HCT116 (cell line): ENCODE measurements at places on chromosomes 3 and 15. TPM values are rescaled to one million over a fixed set of nuclear protein-coding genes. Genes with fewer than 3 reads are reported as not detected.

CRABP1 gene
- 0.47 TPM for total RNA-seq

- H3K4me3 ChIP-seq, result no peak overlapping the region
- H3K36me3 ChIP-seq, result no peaks in the 10 kb centered on the region
- no peaks in the 10 kb centered on the region for H3K4me1 ChIP-seq
Observed at GRCh38 chr15:35606450-35606779, 60.5 kb upstream of the DPH6 start.

GRCh38 chr15:88635318-88635717, 3.5 kb upstream of the ISG20 start:
- peaks cover 24% of the 10 kb centered on the region; the same call in 1 of the 2 replicates for H3K36me3 ChIP-seq
- peaks cover 46% of the 10 kb centered on the region for H3K4me1 ChIP-seq
- no peak overlapping the region for H3K4me3 ChIP-seq
- H3K27ac ChIP-seq, result no peak overlapping the region
- no peak for DNase-seq
- H3K27me3 ChIP-seq, result no peaks in the 10 kb centered on the region

DNA sequence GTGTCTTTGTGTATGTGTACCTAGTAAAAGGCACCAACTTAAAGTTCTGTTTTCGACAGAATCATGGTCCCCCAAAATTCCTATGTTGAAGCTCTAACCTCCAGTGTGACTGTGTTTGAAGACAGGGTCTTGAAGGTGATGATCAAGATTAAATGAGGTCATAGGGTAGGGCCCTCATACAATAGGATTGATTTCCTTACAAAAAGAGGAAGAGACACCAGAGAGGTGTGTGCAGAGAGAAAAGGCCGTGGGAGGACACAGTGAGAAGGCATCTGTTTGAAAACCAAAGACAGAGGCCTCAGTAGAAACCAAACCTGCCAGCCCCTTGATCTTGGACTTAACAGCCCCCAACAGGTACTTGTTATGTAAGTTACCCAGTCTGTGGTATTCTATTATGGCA, 52.0 kb upstream of the CORO2B start:
- H3K4me1 ChIP-seq, result no peaks in the 10 kb centered on the region
- no peak for DNase-seq
- no peaks in the 10 kb centered on the region for H3K27me3 ChIP-seq

- no peaks in the 10 kb centered on the region for H3K4me1 ChIP-seq
- peaks cover 6% of the 10 kb centered on the region; the same call in 1 of the 2 replicates for H3K27me3 ChIP-seq
- H3K36me3 ChIP-seq, result no peaks in the 10 kb centered on the region
- H3K27ac ChIP-seq, result no peak overlapping the region
Observed at GRCh38 chr3:16803019-16803418, 81.7 kb upstream of the PLCL2 start.

- H3K4me3 ChIP-seq, result no peak overlapping the region
- H3K4me1 ChIP-seq, result no peaks in the 10 kb centered on the region
- H3K27ac ChIP-seq, result no peak overlapping the region
- no peaks in the 10 kb centered on the region for H3K27me3 ChIP-seq
- DNase-seq, result no peak
Observed at GRCh38 chr3:112397556-112397955, 64.6 kb downstream of the CD200 start.

DNA sequence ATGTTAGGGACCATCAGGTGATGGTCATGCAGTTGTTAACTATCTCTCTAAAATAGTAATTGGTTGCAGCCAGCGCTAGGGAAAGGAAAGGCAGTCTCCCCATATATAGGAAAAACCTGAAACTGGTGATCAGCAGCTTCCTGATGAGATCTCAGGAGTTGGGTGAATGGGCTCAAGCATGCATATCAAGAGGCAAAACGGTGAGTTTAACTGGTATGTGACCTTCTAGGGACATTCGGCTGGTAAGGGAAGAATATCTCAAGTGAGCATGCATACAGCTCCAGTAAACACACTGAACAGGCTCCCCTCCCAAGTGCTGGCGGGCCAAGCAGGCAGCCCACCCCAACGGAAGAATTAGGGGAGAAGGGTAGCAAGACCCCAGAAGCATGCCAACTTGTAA, 49.3 kb upstream of the ROBO2 start:
- H3K4me1 ChIP-seq, result no peaks in the 10 kb centered on the region
- DNase-seq, result no peak
- H3K27ac ChIP-seq, result no peak overlapping the region
- no peaks in the 10 kb centered on the region for H3K27me3 ChIP-seq
- H3K4me3 ChIP-seq, result no peak overlapping the region
- H3K36me3 ChIP-seq, result no peaks in the 10 kb centered on the region

DNA sequence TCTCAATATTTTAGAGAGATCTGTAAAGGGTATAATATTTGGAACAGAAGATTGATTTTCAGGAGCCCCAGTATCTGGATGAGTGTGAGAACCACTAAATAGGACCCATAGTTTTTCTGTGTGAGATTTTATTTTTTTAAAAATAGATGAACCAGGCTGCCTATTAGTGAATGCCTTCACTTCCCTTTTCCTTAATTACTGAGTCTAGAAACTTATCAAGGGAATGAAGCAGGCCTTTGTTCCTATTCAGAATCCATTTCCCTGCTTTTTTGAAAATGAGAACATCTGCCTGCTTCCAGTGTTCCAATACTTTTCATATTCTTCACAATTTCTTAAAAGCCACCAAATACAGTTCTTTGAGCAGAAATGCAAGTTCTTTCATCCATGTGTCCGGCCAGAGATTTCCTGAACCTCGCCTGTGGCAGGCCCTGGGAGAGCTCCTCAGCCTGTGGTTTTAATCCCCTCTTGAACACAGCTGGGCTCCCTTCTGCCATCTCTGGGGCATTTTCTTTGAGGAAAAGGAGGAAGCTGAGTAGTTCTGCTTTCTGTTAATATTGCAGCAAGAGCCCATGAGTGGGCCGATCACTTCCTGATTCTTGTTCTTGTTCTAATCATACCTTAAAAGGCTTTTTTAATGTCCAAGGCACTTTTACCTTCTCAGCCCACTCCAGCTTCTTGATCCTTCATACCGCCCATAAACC, 4.7 kb downstream of the EHD4 start:
- no peak overlapping the region for H3K4me3 ChIP-seq
- H3K27ac ChIP-seq, result no peak overlapping the region
- no peak for DNase-seq
- H3K4me1 ChIP-seq, result peaks cover 38% of the 10 kb centered on the region
- H3K36me3 ChIP-seq, result no peaks in the 10 kb centered on the region
- no peaks in the 10 kb centered on the region for H3K27me3 ChIP-seq

SLC6A11 gene
- not detected for total RNA-seq

MAP4 gene
- 200 TPM for total RNA-seq

DNA sequence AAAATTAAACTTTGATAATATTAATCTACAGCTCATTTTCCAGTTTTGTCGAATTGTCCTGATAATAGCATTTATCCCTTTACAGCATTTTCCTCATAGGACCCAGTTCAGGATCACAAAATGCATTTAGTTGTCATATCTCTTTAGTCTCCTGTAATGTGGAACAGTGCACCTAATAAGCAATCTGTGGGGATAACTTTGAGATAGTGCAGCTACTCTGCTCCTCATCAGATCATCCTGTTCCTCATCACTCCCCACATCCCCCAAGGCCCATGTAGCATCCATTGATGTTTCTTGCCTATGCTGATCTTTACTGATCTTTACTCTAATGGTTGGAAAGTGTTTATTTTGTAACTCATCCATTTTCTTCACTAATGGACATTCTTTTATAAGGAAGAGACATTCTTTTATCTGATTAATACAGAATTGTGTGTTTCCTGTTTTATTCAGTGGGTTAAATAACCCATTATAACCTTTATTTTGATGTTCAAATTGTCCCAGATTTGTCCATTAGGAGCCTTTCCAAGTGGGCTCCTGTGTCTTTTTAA, 7.5 kb downstream of the RNF111 start:
- H3K4me3 ChIP-seq, result no peak overlapping the region
- H3K27me3 ChIP-seq, result no peaks in the 10 kb centered on the region
- H3K36me3 ChIP-seq, result peaks cover 4% of the 10 kb centered on the region; the same call in 1 of the 2 replicates
- no peak for DNase-seq
- H3K4me1 ChIP-seq, result no peaks in the 10 kb centered on the region

BFSP2 gene
- total RNA-seq, result not detected

- no peak overlapping the region for H3K4me3 ChIP-seq
- no peak for DNase-seq
- peaks cover 20% of the 10 kb centered on the region for H3K4me1 ChIP-seq
- no peak overlapping the region for H3K27ac ChIP-seq
Observed at GRCh38 chr3:43710607-43711006, 19.9 kb downstream of the ABHD5 start.

- H3K4me1 ChIP-seq, result no peaks in the 10 kb centered on the region
- no peaks in the 10 kb centered on the region for H3K27me3 ChIP-seq
- peaks cover 13% of the 10 kb centered on the region; the same call in 1 of the 2 replicates for H3K36me3 ChIP-seq
- no peak overlapping the region for H3K27ac ChIP-seq
- no peak for DNase-seq
Observed at GRCh38 chr3:53092942-53093341, 37.3 kb downstream of the RFT1 start.

AGTR1 gene
- total RNA-seq, result not detected

DCUN1D1 gene
- total RNA-seq, result 46.9 TPM

- no peaks in the 10 kb centered on the region for H3K27me3 ChIP-seq
- H3K4me1 ChIP-seq, result no peaks in the 10 kb centered on the region
- peak; percentile 3 for DNase-seq
- no peak overlapping the region for H3K27ac ChIP-seq
Observed at GRCh38 chr3:94115482-94115881, 52.6 kb downstream of the NSUN3 start.

DNA sequence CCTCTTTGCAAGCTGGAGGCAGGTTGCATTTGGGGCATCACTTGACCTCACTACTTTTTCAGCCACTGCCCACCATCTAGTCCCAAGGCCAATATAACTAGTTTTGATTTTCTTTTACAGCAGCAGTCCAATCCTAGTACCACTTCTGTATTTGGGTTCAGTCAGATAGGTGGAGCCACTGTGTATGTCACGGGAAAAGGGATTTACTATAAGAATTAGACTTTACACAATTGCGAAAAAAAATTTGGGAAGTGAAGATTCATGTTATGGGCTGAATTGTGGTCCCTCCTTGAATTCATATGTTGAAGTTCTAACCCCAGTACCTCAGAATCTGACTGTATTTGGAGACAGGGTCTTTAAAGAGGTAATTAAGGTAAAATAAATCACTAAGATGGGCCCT, 37.4 kb upstream of the NMNAT3 start:
- DNase-seq, result no peak
- H3K4me3 ChIP-seq, result no peak overlapping the region
- H3K27me3 ChIP-seq, result peaks cover 57% of the 10 kb centered on the region
- H3K36me3 ChIP-seq, result no peaks in the 10 kb centered on the region
- no peak overlapping the region for H3K27ac ChIP-seq

- H3K27ac ChIP-seq, result no peak overlapping the region
- no peaks in the 10 kb centered on the region for H3K4me1 ChIP-seq
- no peak overlapping the region for H3K4me3 ChIP-seq
Observed at GRCh38 chr3:146020969-146021368, 140.0 kb downstream of the PLOD2 start.

ZKSCAN7 gene
- not detected for total RNA-seq

- H3K27me3 ChIP-seq, result no peaks in the 10 kb centered on the region
- no peak overlapping the region for H3K27ac ChIP-seq
- no peak overlapping the region for H3K4me3 ChIP-seq
- H3K36me3 ChIP-seq, result no peaks in the 10 kb centered on the region
Observed at GRCh38 chr3:131390331-131390730, 8.8 kb downstream of the NUDT16 start.

- no peak overlapping the region for H3K27ac ChIP-seq
- H3K36me3 ChIP-seq, result peaks cover 44% of the 10 kb centered on the region
- H3K4me3 ChIP-seq, result no peak overlapping the region
Observed at GRCh38 chr15:22911306-22911705, 68.9 kb downstream of the CYFIP1 start.

DNA sequence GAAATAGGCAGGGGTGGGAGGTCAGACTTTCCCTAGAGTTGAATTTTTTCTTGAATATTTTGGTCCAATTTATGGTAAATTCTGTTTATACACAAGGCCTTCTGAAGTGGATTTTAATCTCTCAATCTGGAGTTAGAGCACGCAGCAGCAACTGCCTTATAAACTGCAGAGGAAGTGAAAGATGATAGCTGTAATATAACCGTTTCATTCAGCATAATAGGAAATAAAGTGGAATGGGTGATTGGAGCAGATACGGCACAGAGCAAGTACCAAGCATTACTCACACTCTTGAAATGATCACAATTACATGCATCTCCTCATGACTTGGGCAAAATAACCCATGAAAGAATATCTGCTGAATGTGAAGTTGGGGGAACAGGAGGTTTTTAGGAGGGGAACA, 106.8 kb downstream of the ARRDC4 start:
- no peaks in the 10 kb centered on the region for H3K4me1 ChIP-seq
- H3K27me3 ChIP-seq, result 0 out of 2 replicates have a peak, but pooled peaks cover 11% of the 10 kb centered on the region
- DNase-seq, result no peak
- H3K36me3 ChIP-seq, result no peaks in the 10 kb centered on the region

DNA sequence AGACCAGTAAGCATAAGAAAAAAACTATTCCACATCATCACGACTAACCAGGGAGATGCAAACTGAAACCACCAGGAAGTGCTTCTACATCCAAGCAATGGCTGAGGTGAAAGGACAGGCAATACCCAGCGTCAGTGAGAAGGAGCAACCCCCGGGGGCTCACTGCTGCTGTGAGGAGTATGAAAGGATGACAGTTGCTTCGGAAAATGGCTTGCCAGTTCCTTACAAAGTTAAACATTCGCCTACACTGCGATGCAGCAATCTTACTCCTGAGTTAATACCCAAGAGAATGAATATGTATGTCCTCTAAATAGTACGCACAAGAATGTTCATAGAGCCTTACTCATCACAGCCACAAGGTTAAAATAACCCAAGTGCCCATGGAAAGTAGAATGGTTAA, 13.3 kb upstream of the PLXNA1 start:
- H3K36me3 ChIP-seq, result no peaks in the 10 kb centered on the region
- H3K4me3 ChIP-seq, result no peak overlapping the region
- DNase-seq, result no peak
- no peak overlapping the region for H3K27ac ChIP-seq
- no peaks in the 10 kb centered on the region; the same call in 1 of the 2 replicates for H3K27me3 ChIP-seq

- no peaks in the 10 kb centered on the region for H3K4me1 ChIP-seq
- no peaks in the 10 kb centered on the region for H3K27me3 ChIP-seq
- no peak for DNase-seq
- H3K4me3 ChIP-seq, result no peak overlapping the region
Observed at GRCh38 chr3:146052056-146052790, 108.8 kb downstream of the PLOD2 start.

DNA sequence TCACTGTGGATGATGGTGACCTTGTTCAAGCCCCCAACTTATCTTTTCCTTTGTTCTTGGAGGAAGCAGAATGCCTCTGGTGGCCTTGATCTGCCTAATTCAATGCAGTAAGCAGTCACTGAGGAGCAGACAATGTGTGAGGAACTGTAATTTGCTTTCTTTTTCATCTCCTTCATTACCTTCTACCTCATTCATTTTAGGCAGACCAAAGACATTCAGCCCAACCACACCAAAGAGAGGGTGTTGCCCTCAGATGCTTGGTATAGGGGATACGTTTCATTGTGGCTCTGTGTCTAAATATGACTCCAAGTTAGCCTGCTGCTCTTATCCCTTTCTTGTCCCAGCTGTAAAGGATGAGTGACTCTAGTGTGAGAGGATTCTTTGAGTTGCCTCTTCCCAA, 15.3 kb downstream of the EXOSC7 start:
- H3K36me3 ChIP-seq, result peaks cover 4% of the 10 kb centered on the region
- peaks cover 30% of the 10 kb centered on the region for H3K4me1 ChIP-seq
- no peaks in the 10 kb centered on the region for H3K27me3 ChIP-seq
- H3K27ac ChIP-seq, result no peak overlapping the region
- DNase-seq, result no peak

GRCh38 chr15:27196691-27197090, 225.7 kb downstream of the GABRG3 start:
- H3K4me3 ChIP-seq, result no peak overlapping the region
- H3K4me1 ChIP-seq, result no peaks in the 10 kb centered on the region
- DNase-seq, result no peak
- H3K36me3 ChIP-seq, result no peaks in the 10 kb centered on the region
- no peaks in the 10 kb centered on the region for H3K27me3 ChIP-seq

KLHL6 gene
- total RNA-seq, result 0.15 TPM
